ENCODE measurements at places on chromosomes 4 and X. TPM values are rescaled to one million over a fixed set of nuclear protein-coding genes. Genes with fewer than 3 reads are reported as not detected.

DNA sequence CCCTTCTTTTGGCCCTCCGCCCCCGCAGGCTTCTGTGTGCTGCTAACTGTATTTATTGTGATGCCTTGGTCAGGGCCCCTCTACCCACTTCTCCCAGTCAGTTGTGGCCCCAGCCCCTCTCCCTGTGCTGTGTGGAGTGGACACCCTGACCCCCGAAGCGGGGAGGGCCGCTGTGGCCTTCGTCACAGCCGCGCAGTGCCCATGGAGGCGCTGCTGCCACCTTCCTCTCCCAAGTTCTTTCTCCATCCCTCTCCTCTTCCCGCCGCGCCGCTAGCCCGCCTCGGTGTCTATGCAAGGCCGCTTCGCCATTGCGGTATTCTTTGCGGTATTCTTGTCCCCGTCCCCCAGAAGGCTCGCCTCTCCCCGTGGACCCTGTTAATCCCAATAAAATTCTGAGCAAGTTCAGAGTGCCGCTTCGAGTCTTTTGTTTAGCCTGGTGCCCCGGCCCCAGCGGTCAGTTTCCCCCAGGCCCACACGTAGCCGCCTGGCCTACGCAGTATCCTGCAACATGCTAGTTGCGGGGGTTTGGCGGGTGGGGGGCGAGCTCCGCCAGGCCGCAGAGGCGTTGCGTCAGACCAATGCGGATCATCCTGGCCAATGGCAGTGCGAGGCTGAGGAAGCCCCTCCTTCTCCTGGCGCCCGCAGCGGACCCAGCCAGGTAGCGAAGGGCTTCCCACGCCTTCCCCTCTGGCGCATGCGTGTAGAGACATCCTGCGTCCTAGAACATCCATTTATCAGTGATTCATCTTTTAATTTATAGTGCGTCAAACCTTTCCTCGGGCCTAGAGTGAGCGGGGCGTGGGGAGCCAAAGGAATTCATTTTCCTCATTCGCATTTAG is 5.6 kb upstream of the KANTR start:
- peak; percentile 59 for DNase-seq

NHSL2 gene
- total RNA-seq = 0.36 TPM

GRCh38 chr4:78018271-78019049 is 38.7 kb upstream of the FRAS1 start:
- no peak for DNase-seq

DNA sequence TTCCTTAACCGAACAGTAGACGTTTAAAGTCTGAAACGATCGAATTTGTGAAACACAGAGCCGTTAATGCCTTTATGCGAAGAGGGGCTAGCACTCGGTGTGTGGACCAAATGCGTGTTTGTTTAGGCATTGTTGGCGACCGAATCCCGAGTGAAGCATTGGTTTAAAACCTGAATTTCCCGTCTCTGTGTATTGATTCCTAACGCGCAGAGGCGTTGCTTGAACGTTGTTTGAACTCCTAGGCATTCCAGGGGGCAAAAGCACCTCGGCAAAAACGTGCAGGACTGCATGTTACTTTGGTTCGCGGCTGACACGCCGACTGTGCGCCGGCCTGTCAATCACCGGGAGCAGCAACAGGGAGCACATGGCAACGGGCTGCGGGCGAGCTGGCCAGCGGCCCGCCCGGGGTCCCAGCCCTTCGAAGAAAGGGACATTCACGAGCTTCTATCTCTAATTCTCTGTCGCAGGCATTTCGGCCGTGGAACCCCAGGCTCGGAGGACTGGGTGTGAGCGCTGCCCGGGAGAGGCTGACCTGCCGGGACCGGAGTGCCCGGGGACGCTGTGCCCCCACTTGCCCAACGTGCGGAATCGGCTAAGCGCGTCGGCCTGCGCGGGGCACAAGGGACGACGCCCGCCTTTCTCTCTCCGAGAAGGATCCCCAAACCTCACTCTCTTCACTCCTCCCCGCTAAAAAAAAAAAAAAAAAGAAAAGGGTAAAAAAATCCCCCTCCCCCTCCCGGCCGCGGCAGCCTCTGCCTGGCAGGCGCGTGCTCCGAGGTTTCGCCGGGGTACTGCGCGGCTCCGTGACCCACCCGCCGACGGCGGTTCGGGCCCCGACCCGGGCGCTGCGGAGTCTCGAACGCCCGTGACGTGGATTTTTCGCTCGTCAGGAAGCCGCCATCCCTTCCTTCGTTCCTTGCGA is 810 bp downstream of the SPRY1 start:
- DNase-seq = peak; percentile 39

- DNase-seq = no peak
These were observed 185.0 kb upstream of the FAM241A start for GRCh38 chr4:111960241-111960667.

- DNase-seq = no peak
These were observed 79.0 kb upstream of the EDA2R start for GRCh38 chrX:66717926-66718325.

ANKRD50 gene
- 0.12 TPM for total RNA-seq

GRID2 gene
- total RNA-seq = not detected

GRCh38 chrX:20140420-20140819 is 1.2 kb downstream of the EIF1AX start:
- no peak for DNase-seq

STK32B gene
- total RNA-seq = not detected

DNA sequence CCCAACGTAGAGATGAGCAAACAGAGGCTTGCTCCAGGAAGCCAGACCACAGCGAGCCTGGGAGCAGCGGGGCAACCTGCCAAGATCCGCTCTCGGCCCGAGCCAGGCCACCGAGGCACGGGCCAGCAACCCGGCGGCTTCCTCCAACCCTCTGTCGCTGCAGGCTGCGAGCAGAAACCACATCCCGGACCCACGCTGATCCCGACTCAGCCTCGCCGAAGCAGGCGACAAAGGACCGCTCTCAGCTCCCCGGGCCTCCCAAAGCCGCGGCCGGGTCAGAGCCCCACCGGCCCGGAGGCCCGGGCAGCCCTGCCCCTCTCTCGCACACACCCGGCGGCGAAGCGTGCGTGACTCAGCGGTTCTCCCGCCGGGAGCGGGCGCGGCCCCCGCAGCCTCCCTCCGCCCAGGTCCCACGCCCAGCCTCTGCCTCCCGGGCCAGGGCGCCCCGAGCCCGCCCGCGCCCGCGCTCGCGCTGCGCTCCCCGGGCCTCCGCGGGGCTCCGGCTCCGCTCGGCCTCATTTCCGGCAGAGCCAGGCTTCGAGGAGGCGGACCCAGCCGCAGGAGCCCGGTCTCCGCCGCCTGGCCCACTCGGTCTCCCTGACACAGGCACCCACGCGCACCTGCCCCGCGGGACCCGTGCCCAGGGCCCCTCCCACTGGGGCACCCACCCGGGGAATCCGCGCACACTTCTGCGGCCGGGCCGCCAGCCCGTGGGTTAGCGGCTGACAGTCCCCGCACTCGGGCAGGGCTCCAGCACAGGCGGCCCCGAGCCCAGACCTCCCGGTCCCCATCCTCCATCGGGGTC is 1.7 kb downstream of the PPP2R2C start:
- no peak for DNase-seq

DNA sequence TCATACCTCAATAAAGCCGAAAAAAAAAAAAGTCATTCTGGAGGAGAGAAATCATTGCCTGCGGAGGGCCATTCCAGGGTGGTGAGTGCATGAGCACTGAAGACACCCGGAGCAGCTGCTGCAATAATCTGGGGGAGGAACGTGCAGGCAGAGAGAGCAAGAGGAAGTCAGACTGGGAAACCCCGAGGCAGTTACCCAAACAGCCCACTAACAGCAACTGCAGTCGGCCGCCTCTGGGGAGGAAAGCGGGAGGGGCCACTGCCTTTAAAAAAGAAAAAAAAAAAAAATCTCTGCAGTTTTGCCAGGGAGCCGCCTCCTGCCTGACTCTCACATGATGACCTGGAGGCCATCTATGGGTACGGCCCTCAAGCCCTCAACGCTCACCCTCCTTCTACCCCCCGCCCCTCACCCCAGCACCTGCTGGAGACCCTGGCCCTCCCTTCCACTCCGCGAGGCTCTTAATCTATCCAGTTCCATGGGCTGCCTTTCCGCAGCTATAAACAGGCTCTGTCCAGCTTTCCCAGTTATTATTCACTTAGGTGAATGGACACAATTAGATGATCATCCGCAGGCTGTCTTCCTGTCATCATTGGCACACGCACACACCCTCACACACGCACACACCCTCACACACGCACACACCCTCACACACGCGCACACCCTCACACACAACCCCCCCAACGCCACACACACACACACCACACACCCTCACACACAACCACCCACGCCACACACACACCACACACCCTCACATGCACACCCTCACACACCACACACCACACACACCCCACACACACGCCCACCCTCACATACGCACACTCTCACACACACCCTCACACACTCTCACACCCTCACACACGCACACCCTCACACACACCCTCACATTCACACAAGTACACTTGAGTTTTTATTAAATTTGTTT is 3.4 kb upstream of the AVPR2 start:
- DNase-seq = peak; percentile 58

DNA sequence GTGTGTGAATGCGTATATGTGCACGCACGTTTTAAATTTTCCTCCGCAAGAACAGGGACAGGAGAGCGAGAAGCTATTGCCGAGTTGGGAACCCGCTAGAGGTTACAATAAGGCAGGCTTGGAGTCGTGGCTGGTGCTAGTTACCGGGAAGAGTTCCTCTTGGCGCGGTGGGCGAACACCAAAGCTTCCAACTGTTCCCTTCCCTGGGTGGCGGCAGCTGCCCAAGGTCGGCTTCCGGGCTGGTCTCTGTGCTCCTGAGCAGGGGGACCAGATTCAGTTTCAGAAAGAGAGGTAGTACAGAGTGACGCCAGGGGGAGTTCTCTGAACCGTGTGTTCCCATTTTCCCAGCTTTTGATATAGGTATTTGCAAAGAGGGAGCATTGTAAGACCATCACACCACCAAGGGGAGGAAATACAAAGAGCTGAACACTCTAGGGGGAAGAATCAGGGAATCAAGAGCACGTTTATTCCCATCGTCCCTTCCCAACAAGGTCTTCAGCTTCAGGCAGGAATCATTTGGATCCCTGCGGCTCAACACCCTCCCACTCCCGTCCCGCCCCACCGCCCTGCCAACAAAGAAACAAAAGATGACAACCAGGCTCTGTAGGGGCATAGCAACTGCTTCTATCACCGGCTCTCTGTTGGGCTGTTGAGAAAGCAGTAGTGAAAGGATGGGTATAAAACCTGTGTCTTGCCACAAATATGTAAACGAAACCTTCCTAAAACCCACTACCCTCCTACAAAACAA is 113.6 kb upstream of the TEX13C start:
- no peak for DNase-seq

DNA sequence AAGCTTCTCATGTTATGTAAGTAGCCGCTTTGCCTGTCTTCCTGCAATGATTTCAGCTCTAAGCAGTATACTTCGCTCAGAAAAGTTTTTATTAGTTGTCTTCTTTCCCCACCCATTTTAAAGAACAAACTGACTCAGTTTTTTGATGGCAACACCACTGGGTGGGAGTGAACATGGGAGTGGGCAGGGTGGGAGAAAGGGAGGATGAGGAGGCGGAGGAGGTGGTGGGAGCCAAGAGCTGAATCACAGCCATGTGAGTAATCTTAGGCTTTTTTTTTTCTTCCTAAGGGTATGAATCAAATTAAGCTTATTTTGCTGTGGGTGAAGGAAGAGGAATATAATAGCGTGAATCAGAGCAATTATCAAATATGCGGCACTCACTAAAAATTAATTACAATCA is 574.3 kb upstream of the DIPK2B start:
- DNase-seq = no peak

DNA sequence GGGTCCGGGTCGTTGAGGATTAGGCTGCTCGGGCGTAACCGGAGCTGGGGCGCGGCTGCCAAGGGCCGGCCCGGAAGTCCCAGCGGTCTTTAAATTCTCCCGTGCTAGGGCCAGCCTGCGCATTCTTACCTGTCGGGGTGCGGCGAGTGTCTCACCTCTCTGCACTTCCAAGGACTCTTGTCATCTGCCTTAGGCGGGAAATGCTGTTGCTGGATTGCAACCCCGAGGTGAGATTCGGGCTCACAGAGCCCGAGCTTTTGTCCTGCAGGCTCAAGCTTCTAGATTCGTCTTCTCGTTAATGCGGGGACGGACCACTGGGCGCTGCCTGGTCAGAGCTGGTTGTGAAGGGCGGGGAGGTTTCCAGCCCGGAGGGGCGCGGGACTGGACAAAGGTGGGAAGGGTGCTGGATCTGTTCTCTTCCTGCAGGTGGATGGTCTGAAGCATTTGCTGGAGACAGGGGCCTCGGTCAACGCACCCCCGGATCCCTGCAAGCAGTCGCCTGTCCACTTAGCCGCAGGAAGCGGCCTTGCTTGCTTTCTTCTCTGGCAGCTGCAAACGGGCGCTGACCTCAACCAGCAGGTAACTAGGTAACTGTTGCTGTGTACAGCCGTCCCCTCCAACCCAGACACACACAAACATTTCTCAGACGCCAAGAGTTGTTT is at the start of gene ANKRD37:
TSS of gene ANKRD37 (plus strand) at position 118 of the 662 bp plus-strand sequence. CDS start at position 201, 83 bp downstream.
- DNase-seq = no peak

TCEAL6 gene
- not detected for total RNA-seq

DNA sequence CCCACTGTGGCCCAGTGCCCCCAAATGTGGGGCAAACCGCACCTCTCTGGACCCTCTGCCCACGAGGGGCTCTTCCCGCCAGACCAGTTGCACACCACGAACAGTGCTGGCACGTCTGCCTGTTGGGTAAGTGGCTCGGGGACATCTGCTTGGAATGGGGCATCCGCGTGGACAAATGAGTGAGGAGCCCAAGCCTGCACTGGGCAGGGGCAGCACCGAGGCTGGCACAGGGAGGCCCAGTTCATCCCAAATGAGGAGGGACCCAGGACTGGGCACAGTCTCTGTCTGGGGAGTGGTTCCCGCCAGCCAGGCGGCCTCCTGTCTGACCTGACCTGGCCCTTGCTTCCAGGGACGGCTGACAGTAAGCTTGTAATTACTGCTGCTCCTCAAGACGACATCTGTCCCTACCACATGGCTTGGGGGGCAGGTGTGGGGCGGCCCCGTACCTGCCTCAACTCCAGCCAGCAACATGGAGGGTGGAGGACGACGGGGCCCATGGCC is 3.2 kb downstream of the SPON2 start:
- DNase-seq = no peak

SRPX gene
- total RNA-seq = not detected

SSX2B gene
- total RNA-seq = not detected

TEX13C gene
- total RNA-seq = not detected

- DNase-seq = no peak
These were observed 12.5 kb upstream of the UVSSA start for GRCh38 chr4:1334579-1334895.

Measured in activated T-helper 1 cell treated with anti-CD3 and anti-CD28 coated beads, Interleukin-12 subunit alpha, Interleukin-12 subunit beta, Interleukin-2, Interleukin-4 antibody, amounts not matched to agents 30 ng/mL and 10 ng/mL and 1 ng/mL, durations not matched to agents 14 hours and 24 hours and 36 hours (primary cell).